ENCODE measurements at places on chromosomes 7 and 10. TPM values are rescaled to one million over a fixed set of nuclear protein-coding genes. Genes with fewer than 3 reads are reported as not detected.

Gene ENTPD7
- total RNA-seq: 14.4 TPM

Gene MGAM2
- 2.6 TPM for total RNA-seq

DNA sequence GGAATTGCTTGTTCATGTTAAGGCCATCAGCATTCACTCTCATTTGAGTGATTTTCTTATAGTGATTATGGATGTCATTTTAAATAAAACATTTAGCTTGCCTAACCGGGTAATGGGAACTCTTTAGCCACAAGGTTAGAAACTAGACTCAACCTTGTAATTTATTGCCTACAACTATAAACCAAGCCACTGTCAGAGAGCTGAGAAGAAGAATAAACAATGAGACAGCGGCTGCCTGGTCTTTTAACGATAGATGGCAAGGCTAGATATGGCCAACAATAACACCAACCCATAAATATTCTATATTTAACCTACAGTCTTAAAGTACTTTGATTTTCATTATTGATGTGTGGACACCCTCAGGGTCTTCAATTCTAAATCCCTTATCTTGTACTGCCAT, 27.8 kb upstream of the INHBA start:
- no peak for DNase-seq

DNA sequence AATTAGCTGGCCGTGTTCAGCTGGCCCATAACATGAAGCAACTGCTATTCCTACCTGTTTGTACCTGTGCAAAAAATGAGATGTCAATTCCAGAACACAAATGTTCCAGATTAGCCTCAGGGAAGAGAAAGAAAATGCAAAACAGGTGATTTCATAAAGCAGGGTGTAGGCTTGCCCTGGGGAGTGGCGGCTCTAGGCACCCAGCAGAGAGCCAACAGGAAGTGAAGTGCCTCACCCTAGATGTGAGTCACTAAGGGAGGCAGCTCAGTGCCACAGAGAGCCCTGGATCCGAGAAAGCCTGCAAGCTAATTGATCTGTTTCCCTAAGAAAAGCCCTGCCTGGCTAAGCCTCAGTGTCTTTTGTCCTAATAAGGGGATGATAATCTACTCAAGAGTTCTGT, 240.0 kb downstream of the ARHGAP21 start:
- DNase-seq: peak; percentile 85

GRCh38 chr10:91038971-91039370, 118.1 kb upstream of the ANKRD1 start:
- DNase-seq: no peak

DNA sequence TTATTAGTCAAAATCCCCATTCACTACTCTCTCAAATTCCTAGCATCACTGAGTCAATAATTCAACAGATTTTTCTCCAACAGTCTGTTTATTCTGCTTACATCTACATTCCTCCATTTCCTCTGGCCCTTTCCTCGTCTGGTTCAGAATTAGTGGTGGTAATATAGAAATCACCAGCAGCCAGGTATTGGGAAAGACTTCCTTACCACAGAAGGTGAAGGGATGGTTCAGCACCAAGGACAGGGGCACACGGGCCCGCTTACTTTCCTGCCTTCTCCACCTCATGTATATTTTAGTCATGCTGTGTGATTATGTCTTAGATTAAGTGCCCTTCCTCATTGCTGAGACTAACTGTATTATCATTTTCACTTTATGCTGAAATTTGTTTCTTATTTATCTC, 70.4 kb upstream of the APBB1IP start:
- peak; percentile 76 for DNase-seq

DNA sequence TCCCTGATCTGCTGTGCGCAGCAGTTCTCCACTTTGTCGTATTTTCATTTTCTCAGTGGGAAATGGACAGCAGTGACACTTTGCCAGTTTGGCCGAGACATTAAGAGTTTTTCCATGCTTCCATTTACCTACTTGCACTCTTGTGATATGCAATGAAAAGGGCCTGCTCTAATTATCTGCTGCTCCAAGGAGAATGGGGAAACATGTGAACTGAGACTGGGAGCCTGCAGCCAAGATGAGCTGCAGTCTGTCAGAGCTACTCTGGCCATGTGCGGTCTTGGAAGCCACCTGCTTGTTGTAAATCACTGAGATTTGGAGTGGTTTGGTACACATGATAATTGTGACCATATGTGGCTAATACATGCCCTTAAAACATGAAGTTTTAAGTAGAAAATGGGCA, 586.6 kb upstream of the POT1 start:
- DNase-seq: no peak

Gene STAMBPL1
- total RNA-seq: 6.8 TPM

- no peak for DNase-seq
Observed at GRCh38 chr7:143490717-143491306, 13.1 kb downstream of the TAS2R41 start.

Gene PDE6C
- total RNA-seq: not detected

DNA sequence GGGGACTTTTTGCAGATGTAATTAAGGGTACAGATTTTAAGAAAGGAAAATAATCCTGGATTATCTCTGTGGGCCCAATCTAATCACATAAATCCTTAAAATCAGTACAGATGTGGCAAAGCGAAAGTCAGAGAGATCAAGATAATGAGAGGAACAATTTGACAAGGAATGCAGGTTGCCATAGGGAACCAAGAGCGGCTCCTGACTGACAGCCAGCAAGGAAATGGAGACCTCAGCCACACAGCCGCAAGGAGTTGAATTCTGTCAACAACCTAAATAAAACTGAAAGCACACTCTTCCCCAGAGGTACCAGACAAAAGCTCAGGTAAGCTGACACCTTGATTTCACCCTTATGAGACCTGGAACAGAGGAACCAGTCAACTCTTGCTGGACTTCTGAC, 3.4 kb upstream of the PNPLA8 start:
- no peak for DNase-seq

GRCh38 chr7:95476904-95477594, 8.7 kb upstream of the ASB4 start:
- DNase-seq: peak; percentile 69

DNA sequence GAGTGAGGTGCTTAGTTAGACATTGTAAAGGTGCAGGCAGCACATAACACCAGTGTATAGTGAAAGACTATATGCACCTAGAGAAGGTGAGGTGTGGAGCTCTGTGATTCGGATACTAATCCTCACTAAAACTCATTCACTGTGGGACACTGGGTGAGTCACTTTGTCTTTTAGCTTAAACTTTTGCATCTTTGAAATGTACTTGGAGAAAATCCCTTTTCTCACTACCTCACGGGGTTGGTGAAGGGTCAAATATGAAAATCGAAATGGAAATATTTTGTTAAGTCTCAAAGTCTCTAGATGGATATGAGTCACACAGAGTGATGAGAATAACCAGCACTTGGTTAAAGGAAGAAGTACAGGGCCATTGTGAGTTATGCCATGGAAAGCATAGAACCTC, 38.0 kb downstream of the MDFIC start:
- no peak for DNase-seq

- DNase-seq: no peak
Observed at GRCh38 chr10:35925493-35925892, 283.4 kb upstream of the FZD8 start.

- no peak for DNase-seq
Observed at GRCh38 chr7:94602181-94602580, 53.8 kb downstream of the SGCE start.

DNA sequence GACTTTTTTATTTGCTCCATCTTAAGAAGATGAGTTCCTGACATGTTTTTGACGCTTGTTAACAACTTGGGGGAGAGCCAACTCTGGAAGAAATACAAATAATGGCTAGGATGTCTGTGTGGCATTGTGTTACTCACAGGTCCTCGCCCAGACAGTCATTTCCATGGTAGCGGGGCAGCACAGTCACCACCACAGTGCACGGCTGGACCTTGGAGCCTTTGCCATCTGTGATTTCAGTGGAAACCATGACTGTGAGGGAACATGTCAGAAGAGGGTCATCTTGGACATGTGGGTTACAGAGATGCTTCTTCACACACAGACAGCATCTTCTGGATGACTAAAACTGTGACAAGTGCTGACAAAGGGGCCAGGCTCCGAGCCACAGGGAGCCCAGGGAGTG, 74.5 kb downstream of the PKD1L1 start:
- DNase-seq: no peak

Gene FRMD4A
- total RNA-seq: 55.4 TPM

- no peak for DNase-seq
Observed at GRCh38 chr7:129790136-129790535, 162.6 kb downstream of the UBE2H start.

DNA sequence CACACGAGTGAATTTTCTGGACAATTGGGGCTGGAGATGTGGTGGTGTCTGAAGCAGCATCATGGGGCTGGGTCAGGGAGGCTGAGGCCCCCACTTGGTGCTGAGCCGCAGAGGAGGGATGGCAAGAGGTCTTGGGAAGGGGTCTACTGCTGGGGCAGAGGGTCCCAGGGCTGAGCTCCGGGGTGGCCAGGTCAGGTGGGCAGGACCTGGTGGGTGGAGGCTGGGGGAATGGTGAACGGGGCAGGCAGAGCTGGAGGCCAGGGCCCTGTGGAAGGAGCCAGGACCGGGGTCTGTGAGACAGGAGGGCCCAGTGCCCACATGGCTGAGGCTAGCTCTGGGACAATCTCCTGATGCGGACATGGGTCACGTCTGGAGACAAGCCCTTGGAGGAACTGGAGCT, 20.4 kb upstream of the LFNG start:
- DNase-seq: no peak

GRCh38 chr10:78614267-78614666, 454.5 kb upstream of the ZMIZ1 start:
- DNase-seq: no peak

DNA sequence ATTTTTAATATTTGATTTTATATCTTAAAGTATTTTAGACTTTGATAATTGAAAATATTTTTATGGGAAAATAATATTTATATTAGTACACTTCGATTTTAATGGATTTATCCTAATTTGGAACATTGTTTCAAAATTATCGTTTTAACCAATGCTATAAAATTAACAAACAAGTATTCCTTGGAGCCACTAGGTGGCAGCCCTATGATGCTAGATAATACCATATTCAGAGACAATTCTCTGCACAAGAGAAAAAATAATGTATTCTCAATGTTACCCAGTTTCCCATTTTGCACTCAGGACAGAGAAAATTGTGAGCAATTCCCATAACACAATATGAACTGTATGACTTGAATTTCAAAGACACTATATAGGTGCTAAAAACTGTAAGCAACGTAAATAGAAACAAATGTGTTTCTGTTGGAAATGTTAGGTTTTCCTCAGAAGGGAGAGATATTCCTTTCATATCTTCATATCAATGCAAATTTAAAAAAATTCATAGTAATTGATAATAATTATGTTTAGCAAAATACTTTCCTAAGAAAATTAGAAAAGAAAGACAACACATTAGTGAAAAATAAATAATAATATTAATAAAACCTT, 237.8 kb downstream of the SEMA3E start:
- DNase-seq: peak; percentile 24

Gene ABCB4
- total RNA-seq: 2.0 TPM

- no peak for DNase-seq
Observed at GRCh38 chr7:29353810-29354209, 159.2 kb downstream of the CHN2 start.

Gene PLXNA4
- 5.8 TPM for total RNA-seq

- DNase-seq: no peak
Observed at GRCh38 chr10:80497187-80498077, 40.3 kb upstream of the SH2D4B start.

DNA sequence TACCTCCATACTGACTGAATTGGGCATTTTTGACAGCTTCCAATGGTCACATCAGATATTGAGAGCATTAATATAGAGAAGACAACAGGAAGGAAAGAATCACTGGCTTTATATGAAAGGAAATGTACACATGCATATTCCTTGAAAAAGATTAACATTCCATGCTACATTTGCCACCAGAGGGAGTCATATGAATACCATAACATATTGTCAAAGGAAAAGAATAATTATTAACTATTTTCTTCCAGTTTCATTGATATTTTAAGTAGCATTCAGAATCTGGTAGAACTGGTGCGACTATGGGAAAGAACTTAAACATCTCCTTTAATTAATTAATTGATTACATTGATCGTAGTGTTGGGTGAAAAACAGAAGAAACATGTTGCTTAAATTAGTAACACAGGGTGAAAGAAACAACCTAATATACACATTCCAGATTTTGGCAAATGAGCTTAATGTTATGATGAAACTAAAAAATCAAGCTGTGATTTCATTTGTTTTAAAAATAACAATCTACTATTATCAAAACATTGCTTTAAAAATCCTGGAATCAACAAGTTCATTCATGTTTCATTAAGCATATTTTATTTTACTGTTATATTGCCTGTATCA, 71.5 kb downstream of the GPR85 start:
- DNase-seq: no peak

Gene HOXA2
- total RNA-seq: 0.52 TPM

DNA sequence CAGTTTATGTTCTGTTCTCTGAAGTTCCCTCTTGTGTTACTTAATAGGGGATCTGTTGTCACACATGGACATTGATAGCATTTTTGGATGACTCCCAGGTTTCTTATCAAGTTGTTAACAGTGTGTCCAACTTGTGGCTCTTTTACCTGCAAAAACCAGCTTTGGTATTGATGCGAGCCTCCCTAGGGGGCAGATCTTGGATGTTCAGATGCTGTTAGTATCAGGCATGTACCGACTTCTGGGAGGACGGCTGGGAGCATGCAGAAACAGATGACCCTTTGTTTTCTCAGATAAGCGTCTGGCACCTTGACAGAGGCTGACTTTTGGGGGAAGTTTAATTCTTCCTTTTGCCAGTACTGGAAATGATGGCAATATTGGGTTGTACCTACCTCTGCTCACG, 2.2 kb downstream of the PLPP4 start:
- no peak for DNase-seq

DNA sequence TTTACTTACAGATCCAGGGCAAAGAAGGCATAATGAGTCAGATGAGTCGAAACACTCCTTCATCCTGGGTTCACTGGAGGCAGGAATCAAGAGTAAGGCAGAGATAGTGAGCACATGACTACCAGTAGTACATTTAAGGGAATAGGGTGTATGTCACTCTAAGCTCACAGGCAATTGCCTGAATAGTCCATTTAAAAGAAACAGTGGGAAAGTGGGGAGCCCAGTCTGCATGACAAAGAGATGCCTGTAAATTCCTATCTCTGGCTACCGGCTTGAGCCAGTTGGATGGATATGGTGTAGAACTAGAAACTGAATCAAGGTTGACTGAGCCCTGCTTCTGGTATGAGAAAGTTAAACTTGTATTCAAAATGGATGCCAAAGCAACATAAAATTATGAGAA, 861.5 kb upstream of the ZWINT start:
- no peak for DNase-seq

Gene CRYGN
- 0.43 TPM for total RNA-seq

Gene CAV2
- 91.3 TPM for total RNA-seq

GRCh38 chr7:77808517-77808916, 9.9 kb downstream of the PHTF2 start:
- DNase-seq: no peak
